Activated T-helper 17 cell treated with anti-CD3 and anti-CD28 coated beads, Interleukin-2, amount 50 U/mL, for 72 hours (primary cell): ENCODE measurements at places on chromosomes 12 and 14.

DNA sequence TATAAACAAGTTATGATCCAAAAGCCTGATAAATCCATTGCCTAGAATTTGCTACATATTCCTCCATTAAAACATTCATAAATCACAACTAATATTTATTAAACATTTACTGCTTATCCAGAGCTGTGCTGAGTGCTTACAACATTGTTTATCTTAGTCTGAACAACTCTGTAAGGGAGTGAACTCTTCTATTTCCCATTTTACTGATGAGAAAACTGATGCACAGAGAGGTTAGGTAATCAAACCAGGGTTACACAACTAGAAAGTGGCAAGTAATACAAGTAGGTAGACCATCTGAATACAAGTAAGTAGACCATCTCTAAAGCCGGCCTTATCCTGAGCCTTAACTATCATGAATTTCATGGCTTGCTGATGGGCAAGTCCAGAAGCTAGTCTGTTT, 39.5 kb downstream of the WASHC3 start:
- H3K4me1 ChIP-seq, result no peaks in the 10 kb centered on the region
- H3K27ac ChIP-seq, result no peak overlapping the region
- H3K36me3 ChIP-seq, result peaks cover 72% of the 10 kb centered on the region
- no peak overlapping the region for H3K4me3 ChIP-seq

DNA sequence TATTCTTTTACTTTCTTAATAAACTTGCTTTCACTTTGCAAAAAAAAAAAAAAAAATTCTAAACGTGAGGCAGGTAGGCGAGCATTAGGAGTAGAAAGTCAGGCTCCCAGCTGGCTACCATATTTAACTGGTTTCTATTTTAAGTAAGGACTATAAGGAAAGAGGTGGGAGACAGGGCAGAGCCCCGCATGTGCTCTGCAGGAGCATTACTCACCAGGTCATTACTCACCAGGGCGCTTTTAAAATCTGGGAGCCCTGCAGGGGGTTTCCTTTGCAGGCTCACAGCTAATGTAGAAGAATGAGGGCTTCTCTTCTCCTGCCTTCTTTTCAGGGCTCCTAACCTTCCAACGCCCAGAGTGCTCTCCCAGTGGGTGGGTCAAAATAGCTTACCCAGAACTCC, 14.0 kb upstream of the DPF3 start:
- no peaks in the 10 kb centered on the region for H3K27me3 ChIP-seq
- H3K4me3 ChIP-seq, result no peak overlapping the region
- H3K4me1 ChIP-seq, result peaks cover 5% of the 10 kb centered on the region
- H3K27ac ChIP-seq, result no peak overlapping the region

GRCh38 chr14:97458661-97459579, 661.7 kb downstream of the VRK1 start:
- peak; percentile 80 for ATAC-seq
- peak overlapping the region; percentile 99 for H3K27ac ChIP-seq
- H3K36me3 ChIP-seq, result peaks cover 49% of the 10 kb centered on the region
- H3K4me1 ChIP-seq, result peaks cover 25% of the 10 kb centered on the region
- H3K27me3 ChIP-seq, result no peaks in the 10 kb centered on the region

- H3K4me1 ChIP-seq, result no peaks in the 10 kb centered on the region
- peaks cover 53% of the 10 kb centered on the region for H3K36me3 ChIP-seq
- no peaks in the 10 kb centered on the region for H3K27me3 ChIP-seq
- H3K4me3 ChIP-seq, result no peak overlapping the region
- ATAC-seq, result no peak
Observed at GRCh38 chr12:93838193-93838592, 161.0 kb downstream of the CRADD start.

GRCh38 chr14:32823706-32824105, 115.0 kb upstream of the NPAS3 start:
- no peaks in the 10 kb centered on the region for H3K4me1 ChIP-seq
- H3K36me3 ChIP-seq, result no peaks in the 10 kb centered on the region
- no peak for ATAC-seq
- no peak overlapping the region for H3K27ac ChIP-seq

DNA sequence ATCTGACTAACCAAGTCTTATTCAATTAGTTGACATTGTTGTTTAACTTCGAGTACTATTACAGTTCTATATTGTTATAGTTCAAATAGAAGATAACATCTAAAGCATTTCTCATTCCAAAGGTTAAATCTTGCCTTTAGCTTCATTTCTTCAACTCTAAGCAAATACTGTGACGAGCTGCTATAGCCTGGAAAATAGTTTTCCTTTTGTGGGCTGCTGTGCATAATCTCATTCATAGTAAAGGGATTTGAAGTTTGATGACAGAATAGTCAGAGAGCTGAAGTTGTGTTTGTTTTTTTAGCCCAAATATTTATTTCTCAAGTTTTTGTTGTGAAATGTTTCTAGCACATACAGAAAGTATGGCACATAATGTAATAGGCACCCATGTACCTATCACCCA, 13.4 kb downstream of the PSEN1 start:
- H3K27me3 ChIP-seq, result no peaks in the 10 kb centered on the region
- H3K36me3 ChIP-seq, result peaks cover 66% of the 10 kb centered on the region
- ATAC-seq, result no peak
- H3K4me3 ChIP-seq, result no peak overlapping the region
- H3K4me1 ChIP-seq, result peaks cover 6% of the 10 kb centered on the region
- H3K27ac ChIP-seq, result no peak overlapping the region

DNA sequence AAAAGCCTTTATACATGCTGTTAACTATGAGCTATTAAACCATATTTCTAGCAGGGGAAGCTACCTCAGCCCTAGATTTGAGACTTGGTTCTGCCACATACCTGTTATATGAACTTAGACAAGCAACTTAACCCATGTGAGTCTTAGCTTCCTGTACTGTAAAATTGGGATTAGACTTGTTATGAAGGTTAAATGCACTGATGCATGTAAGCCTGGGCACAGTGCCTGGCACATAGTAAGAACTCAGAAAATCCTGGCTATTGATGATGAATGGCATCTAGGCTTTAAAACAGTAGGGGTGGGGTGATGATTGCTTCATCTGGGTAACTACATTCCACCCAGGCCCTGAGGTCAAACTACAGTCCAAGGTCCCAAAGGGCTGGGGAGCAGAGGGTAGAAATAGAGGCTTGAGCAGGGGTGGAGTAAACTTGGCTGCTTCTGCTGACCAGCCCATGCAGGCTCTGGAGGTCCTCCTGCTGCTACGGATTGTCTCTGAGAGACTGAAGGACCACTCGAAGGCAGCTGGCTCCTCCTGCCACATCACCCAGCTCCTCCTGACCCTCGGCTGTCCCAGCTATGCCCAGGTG, 11.3 kb downstream of the ESPL1 start:
- ATAC-seq, result no peak
- H3K27me3 ChIP-seq, result no peaks in the 10 kb centered on the region
- H3K36me3 ChIP-seq, result peaks cover 93% of the 10 kb centered on the region
- H3K27ac ChIP-seq, result no peak overlapping the region

DNA sequence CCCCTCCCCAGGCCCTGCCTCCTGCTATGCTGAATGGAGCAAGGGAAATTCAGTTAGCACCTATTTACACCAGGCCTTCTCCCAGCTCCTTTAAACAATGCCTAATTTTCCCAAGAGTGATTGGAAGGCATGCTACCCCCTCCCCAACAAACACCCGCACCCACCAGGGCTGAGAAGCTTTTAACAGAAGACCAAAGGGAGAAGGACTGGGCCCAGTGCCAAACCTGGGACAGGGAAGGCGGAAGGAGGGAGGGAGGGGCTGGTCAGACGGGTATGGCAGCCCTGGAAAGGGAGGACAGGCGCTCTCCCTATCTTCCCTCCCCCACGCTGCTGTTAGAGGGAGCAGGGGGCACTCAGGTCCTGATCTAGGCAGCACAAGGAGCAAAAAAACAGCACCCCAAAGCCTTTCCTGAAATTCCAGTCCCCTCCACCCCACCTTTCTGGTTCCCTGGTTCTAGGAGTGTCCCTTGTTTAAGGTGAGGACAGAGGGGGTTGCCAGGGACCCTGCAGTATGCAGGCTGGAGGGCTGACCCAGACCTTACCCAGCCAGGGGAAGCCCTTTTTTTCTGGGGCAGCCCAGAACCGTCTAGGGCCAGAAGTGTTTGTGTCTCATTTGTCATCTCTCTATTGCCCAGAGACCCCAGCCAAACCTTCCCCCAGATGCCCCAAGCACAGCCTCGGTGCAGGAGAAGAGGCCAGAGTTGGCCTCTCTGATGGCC, 2.4 kb upstream of the KRT8 start:
- H3K27me3 ChIP-seq, result peaks cover 4% of the 10 kb centered on the region
- no peaks in the 10 kb centered on the region for H3K36me3 ChIP-seq
- peaks cover 4% of the 10 kb centered on the region for H3K4me1 ChIP-seq

- no peaks in the 10 kb centered on the region for H3K36me3 ChIP-seq
- no peaks in the 10 kb centered on the region for H3K27me3 ChIP-seq
- H3K4me1 ChIP-seq, result peaks cover 7% of the 10 kb centered on the region
- ATAC-seq, result no peak
- no peak overlapping the region for H3K4me3 ChIP-seq
- no peak overlapping the region for H3K27ac ChIP-seq
Observed at GRCh38 chr14:75221797-75222196, 45.4 kb upstream of the TMED10 start.

GRCh38 chr12:57129321-57129842, 1.1 kb downstream of the LRP1 start:
- peak overlapping the region; percentile 73 for H3K27ac ChIP-seq
- H3K4me1 ChIP-seq, result peaks cover 2% of the 10 kb centered on the region
- H3K27me3 ChIP-seq, result no peaks in the 10 kb centered on the region

- H3K4me3 ChIP-seq, result no peak overlapping the region
- peaks cover 23% of the 10 kb centered on the region for H3K4me1 ChIP-seq
- H3K27ac ChIP-seq, result no peak overlapping the region
- peaks cover 23% of the 10 kb centered on the region for H3K36me3 ChIP-seq
Observed at GRCh38 chr12:55719371-55719770, 822 bp upstream of the RDH5 start.

DNA sequence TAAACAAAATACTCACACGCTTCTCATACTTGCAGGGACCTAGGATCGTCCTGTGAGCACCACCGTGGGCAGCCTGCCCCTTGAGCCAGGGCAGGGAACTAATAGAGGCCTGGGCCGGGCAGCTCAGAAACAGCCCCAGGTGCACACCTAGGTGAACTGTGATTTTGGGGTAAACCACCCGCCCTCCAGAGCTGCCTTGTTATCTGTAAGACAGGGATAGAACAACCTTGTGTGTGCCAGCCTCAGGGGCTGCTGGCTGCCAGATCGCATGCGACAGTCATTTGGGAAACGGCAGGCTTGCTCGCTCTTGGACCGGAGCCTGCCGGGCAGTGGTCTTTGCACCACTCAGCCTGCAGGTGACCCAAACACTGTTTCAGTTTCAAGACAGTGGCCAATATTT, 86.8 kb downstream of the ADGRD1 start:
- no peaks in the 10 kb centered on the region for H3K36me3 ChIP-seq
- no peaks in the 10 kb centered on the region for H3K27me3 ChIP-seq
- H3K4me3 ChIP-seq, result no peak overlapping the region
- H3K27ac ChIP-seq, result no peak overlapping the region
